ENCODE measurements at places on chromosomes 11 and 22.

DNA sequence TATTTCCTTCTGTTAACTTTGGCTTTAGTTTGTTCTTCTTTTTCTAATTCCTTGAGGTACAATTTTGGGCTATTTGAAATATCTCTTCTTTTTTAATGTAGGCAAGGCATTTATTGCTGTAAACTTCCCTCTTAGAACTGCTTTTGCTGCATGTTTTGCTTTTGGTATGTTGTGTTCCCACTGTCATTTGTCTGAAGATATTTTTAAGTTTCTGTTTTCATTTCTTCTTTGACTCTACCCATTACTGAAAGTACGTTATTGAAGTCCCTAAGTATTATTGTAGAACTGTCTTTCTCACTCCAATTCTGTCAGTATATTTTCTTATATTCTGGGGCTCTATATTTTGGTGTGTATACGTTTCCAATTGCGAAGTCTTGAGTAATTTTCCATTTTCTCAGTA, 77.9 kb downstream of the KCNQ1OT1 start:
- no peak for DNase-seq

DNA sequence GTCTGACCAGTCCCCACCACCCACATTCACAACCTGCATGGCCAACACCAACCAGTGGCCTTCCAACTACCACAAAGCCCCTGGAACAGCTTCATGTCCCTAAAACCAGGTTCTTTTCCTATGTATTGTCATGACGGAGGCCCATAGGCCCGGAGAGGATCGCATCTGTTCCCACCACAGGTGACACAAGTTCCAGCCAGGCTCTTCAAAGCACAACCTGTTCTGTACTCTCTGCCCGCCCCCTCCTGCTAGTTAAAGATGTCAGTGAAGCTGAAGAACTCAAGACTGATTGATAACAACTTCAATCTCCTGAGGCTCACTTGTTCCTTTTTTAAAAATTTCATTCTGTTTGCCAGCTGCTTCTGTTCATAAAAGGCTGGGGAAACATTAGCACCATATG, 121.1 kb upstream of the GUCY1A2 start:
- no peak for DNase-seq

DNA sequence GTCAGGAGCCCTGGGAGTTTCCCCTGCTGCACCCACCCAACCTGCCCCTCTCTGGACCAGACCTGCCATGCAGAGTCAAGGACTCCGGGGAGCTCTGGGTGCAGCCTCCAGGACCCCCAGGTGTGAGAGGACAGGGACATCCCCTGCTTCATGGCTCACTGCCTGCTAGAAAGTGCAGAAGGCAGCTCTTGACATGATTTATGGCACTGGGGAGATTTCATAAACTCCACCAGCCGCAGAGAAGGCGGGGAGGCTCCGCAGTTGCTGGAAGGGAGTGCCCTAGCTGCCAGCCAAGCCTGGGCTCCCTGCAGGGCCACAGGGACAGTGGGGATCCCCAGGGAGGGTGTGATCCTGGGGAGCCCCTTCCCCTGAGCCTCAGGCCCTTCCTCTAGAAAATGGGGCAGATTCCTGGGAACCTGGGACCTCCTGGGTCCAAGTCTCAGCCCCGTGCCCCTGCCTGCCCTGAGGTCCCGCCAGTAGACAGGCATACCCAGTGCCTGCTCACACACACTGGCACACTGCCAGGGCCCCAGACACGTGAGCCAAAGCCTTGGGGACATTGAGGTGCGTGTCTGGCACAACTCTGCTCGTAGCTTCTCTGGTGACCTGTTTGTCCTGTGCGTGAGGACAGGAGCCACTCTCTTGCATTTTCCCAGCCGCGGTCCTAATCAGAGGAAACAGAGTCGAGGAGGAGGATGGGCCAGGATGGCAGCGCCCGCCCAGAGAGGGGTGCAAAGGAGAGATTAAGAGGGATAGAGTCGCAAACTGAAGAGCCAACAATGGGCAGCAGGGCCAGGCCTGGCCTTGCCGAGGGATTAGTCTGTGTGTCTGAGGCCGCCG, 13.8 kb downstream of the CABP7 start:
- DNase-seq = no peak

DNA sequence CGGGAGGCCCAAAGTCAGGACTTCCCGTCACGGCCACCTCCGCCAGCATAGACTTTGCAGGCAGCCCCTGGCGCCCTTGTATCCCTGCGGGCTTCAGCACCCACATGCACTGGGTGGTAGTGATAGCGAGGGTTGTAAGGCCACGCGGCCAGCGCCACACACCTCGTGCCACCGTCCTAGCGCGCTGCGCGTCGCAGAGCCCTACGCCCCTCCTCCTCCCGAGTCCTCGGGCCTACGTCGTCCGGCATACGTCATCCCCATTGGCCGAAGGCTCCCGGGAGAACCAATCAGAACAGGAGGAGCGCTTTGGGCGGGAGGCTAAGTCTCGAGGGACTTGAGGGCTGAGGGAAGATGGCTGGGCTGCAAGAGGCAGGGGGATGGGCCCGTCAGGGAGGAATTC, 1.3 kb upstream of the BTBD18 start:
- no peak for DNase-seq

DNA sequence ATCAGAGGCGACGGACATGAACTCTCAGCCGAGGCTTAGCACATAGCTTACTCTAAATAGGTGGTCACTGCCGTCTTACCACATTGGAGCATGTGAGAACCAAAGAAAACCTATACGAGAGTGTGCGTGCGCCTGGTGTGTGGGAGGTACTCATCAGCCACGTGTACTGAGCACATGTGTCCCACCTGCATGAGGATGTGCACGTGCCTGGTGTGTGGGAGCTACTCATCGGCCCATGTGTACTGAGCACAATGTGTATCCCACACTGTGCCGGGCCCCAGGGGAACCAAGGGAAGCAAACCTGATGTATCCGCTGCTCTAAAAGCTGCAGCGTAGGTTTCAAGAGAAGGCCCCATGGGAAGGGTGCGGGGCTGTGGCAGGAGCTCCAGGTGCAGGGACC, 56.4 kb downstream of the ANO1 start:
- DNase-seq = no peak

- no peak for DNase-seq
Observed at GRCh38 chr22:48204296-48204695, 1441.8 kb downstream of the TBC1D22A start.

- DNase-seq = no peak
Observed at GRCh38 chr22:23751441-23751996, 607 bp upstream of the ZNF70 start.

- no peak for DNase-seq
Observed at GRCh38 chr11:67523556-67524479, 572 bp upstream of the CABP2 start.

DNA sequence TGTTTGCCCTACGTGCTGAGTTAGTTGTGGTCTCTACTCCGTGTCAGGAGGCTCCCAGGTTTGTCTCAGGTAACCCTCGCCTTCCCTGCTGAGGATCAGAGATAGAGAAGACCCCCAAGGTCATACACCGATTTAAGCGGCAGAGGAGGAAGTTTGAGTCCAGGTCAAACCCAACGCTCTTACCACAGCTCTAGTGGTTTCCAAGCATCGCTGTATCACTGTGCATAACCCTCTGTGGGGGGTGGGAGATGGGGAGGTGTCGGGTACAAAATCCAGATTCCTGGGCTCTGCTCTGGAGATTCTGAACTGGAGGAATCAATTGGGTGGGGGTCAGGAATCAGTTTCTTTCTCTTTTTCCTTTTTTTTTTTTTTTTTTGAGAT, 627 bp downstream of the DNAJC4 start:
- DNase-seq = no peak

DNA sequence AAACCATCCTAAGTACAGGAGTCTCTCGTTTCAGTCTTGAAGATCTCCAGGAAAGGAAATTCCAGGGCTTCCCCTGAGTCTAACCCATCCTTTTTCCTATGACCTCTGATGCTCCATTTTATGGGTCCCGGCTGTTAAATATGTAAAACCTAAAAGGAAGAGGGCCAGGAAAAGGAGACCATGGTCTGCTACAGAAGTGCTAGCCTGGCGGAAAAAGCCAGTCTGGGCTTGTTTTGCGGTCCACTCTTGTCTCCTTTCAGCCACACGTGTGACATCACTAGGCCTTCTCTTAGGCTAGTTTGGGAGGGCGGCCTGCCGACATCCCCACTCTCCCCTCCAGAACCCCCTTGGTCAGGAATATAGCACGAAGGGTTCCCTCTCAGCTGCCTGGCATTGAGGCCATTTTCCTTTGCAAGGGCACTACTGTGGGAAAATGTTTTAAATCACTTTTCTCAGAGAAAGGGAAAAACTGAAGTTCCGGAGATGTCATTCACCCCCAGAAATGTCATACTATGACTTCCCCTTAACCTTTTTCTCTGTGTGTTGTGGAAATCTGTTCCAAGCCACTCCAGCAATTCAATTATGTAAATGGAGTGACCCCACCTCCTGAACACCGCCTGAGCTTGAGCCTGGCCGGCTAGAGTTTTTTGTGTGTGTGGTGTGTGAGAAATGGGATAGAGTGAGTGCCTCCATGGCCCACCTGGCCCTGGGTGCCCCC, 86.9 kb downstream of the UBASH3B start:
- no peak for DNase-seq

- no peak for DNase-seq
Observed at GRCh38 chr11:46694607-46695006, 5.8 kb downstream of the ARHGAP1 start.

DNA sequence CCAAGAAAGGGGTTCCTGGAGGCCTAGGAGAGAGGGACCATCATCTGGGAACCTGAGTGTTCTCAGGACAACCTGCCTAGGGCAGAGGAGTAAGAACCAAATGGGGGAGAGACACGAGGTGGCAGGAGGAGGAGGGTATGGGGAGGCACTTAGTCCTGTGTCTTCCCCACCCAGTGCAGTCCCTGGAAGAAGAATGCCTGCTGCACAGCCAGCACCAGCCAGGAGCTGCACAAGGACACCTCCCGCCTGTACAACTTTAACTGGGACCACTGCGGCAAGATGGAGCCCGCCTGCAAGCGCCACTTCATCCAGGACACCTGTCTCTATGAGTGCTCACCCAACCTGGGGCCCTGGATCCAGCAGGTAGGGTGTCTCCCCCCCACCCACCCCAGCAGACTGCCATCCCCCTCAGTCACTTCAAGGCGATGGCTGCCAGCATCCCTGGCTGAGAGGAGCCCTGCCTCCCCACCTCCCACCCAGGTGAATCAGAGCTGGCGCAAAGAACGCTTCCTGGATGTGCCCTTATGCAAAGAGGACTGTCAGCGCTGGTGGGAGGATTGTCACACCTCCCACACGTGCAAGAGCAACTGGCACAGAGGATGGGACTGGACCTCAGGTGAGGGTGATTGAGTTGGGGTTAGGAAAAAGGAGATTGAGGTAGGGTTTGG, 3.7 kb upstream of the INPPL1 start:
- no peak for DNase-seq

DNA sequence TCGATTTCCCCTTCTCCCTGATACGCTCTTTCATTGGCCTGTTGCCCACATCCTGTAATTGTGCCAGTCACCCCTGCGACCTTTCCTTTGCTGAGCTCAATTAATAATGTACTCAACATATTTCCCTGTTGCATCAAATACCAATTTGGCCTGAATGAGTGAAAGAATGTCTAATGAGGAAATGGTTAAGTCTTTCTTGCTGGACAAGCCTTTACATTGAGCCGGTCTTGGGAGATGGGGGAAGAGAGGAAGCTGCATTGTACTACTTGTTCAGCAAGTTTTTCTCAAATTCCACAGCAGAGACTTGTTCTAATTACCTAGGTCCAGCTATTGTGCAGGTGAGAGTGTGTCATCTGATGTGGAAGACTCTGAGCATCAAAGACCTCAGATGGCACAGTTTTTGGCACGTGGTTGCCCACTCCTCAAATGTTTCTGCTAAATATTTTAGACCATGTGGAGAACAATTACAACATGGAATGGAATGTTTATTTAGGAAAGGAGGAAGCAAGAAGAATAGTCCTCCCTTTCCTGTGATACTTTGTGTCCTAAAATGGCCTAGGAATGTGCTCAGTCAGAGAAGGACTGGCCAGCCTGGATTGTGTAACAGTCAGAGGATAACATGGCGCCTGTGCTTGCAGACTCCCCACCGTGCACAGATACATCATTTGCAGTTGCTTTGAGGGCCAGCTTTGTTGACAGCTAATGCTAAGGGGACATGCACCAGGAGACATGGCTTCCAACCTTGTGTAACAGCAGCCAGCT, 129.5 kb upstream of the E2F8 start:
- no peak for DNase-seq

GRCh38 chr22:44884968-44885805, 124.6 kb downstream of the PHF21B start:
- no peak for DNase-seq

DNA sequence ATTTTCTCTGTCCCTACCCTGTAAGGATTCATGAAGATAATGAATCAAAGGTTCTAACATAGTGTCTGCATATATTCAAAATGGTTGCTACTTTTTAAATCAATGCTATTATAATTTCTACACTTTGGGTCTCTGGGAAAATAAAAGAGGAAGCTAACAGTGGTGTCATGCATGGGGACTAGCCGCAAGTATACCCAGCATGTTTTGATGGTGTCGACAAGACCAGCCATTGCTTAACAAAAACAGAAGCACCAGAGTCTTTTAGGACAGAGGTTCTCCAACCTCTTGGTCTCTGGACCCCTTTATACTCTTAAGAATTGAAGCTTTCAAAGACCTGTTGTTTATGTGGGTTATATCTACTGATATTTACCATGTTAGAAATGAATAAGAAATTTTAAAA, 37.8 kb downstream of the RNF141 start:
- no peak for DNase-seq

DNA sequence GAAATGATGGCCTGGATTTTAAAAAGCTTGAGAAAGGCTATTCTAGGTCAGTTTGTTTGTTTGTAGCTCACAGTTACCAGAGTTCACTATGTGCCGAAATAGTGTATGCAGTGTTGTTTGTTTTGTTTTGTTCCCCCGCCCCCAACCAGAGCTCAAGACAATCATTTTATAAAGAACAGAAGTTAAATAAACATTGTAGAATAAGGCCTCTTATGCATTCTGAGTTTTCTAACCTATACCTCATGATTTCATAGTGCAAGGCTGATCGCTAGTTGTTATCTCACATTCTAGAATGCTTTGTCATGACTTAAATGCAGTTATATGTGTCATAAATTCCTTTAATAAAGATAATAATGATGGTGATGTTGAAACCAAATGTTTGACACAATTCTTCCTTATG, 7.8 kb downstream of the KCNA4 start:
- DNase-seq = no peak

GRCh38 chr11:116445108-116446047, 327.4 kb downstream of the BUD13 start:
- no peak for DNase-seq

GRCh38 chr11:106276859-106277436, 199.5 kb downstream of the AASDHPPT start:
- DNase-seq = no peak

GRCh38 chr22:43476341-43476740, 64.5 kb downstream of the MPPED1 start:
- no peak for DNase-seq

- no peak for DNase-seq
Observed at GRCh38 chr11:58330861-58331260, 28.0 kb downstream of the OR5B17 start.

DNA sequence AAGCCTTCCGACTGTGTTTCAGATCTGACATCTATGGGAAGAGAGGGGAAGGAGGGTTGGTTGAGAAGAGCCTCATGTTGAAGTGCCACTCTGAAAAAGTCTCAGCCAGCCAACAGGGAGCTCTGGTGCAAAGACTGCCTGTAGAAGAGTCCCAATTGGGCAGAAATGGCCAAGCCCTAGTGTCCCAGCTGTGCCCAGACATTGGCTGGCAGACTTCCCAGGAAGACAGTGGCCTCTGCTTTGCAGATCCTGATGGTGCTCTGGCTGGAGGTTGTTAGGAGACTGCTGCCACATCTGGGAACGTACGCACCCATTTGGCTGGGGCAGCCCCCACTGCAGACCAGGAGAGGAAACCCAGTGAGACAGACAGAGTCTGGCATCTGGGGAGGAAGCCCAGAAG, 3.2 kb upstream of the PLA2G3 start:
- DNase-seq = no peak

All from activated T-cell treated with anti-CD3 and anti-CD28 coated beads for 1 hour (primary cell).